Femur (tissue), 1 donor: ENCODE measurements at places on chromosomes 13 and 19.

- DNase-seq: no peak
These were observed 498.7 kb downstream of the DACH1 start for GRCh38 chr13:71368336-71368735.

DNA sequence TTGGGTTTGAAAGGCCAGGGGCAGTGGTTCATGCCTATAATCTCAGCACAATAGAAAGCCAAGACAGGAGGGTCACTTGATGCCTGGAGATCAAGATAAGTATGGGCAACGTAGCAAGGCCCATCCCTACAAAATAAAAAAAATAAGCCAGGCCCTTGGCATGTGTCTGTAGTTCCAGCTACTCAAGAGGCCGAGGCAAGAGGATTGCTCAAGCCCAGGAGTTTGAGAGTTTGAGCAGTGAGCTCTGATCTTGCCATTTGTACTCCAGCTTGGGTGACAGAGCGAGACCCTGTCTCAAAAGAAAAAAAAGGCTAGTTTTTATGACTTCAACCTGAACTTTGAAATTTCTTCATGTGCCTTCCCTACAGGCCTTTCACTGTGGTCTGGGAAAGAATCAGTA lies 5.2 kb upstream of the ZNF480 start:
- no peak for DNase-seq

DNA sequence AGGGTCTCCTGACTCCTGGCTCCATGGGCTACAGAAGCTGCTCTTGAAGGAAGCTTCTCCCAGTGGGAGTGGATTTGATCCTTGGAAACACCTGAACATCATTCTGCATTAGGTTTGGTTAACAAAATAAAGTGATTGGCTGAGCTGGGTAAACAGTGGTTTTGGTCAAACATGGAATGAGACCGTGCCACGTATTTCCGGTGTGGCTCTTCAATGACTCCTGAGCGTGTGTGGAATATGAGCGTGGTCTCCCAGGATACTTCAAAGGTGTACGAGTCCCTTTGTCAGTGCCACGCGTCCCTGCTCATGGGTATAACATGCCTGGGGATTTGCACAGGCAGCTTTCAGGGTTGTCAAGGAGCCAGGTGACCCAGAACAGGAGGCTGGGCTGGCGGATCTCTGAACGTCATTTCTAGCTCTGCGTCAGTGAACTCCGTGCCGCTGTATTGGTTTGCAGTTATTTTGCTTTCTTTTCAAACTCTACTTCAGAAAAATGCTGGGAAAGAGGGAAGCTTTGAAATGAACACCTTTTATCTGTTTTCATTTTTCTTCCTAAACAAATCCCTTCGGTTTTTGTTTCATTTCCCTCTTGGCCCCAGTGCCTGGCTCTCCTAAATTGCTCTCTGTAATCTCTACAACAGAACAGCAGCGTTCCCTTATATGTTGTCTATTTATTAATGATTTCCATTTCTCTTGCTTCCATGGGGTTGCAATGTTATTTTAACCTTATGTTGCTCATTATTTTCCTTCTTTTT lies 26.3 kb upstream of the GJB6 start:
- DNase-seq: no peak

DNA sequence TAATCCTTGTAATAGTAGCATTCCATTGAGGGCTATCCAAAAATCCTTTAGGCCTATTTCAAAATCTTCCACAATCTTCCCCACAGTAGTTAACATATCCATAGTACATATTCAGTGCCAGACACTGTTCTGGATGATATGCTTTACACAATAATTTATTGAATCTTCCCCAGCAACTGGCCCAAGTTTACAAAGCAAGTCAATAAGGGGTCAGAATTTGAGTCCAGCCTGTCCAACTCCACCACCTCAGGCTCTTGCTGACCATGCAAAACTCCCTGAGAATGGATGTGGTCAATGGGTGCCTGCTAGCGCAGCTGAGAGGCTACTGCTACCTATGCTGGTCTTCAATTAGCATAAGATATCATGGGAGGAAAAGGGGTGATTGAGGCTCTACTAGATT lies 529.6 kb downstream of the FGF9 start:
- DNase-seq: no peak

DNA sequence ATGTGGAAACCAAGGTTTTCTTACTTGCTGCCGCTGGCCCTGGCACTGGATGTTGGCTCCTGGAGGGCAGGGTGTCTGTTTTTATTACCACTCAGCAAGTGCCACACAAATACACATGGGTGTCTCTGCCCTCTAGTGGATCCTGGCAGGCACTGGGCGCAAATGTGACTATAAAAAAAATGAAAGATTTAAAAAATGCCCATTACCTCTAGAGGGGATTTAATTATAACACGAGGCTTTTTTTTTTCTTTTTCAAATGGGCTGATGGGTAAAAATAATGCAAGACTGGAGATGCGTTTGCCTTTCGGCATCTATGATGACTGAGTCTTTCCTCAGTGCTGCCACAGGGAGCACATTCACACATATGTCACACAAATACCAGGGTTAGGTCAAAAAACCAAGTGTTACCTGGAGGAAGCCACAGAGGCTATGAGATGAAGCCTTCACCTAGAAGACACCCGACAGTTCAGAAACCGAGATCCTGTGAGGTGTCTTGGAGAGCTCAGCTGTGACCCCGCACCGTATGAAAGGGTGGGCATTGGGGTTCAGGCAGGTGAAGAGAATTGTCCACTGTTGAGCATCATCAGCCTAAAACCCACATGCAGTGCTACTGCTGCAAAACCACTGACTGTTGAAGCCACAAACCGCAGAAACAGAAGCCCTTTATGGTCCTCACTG lies 25.7 kb downstream of the CHAMP1 start:
- peak; percentile 33 for DNase-seq

- no peak for DNase-seq
These were observed 576.7 kb downstream of the DIAPH3 start for GRCh38 chr13:59587030-59587429.

DNA sequence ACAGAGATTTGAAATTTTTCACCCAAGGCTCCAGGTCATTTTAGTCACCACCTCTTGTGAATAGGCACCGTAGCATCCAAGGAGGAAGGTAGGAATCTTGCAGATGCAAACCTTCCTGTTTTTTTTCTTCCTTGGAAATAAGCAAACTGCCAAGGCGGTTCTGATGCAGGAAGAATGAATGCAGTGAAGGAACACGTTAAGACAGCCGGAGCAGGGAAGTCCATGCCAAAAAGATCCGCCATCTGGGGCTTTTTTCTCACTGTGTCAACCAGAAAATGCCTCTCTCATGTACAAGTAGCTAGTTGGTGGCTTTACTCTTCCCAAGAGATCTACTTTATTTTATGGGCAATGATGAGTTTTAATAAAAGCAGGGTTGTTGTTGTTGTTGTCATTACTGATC lies 142.4 kb downstream of the ZIC5 start:
- DNase-seq: no peak

DNA sequence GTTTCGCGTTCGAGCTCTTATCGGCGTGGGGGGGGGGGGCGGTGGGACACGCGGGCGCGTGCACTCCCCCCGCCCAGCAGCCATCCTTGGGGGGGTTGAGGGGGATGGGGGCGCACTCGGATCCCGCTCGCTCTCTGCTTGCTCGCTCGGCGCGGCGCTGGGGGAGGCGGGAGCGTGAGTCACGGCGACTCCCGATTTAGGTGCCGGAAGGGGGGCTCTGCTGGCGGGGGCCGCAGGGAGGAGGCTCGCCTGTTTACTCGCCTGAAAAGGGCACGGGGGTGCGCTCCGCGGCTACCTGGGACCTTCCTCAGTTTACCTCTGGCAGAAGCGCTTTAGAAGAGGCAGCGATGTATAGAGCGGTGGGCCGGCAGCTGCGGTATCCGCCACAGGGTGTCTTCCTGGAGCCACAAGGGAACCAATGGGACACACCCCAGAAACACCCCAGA lies 1.1 kb upstream of the PDE4A start:
- DNase-seq: no peak

- DNase-seq: peak; percentile 91
These were observed 314.2 kb downstream of the DLEU7 start for GRCh38 chr13:50529154-50529882.

DNA sequence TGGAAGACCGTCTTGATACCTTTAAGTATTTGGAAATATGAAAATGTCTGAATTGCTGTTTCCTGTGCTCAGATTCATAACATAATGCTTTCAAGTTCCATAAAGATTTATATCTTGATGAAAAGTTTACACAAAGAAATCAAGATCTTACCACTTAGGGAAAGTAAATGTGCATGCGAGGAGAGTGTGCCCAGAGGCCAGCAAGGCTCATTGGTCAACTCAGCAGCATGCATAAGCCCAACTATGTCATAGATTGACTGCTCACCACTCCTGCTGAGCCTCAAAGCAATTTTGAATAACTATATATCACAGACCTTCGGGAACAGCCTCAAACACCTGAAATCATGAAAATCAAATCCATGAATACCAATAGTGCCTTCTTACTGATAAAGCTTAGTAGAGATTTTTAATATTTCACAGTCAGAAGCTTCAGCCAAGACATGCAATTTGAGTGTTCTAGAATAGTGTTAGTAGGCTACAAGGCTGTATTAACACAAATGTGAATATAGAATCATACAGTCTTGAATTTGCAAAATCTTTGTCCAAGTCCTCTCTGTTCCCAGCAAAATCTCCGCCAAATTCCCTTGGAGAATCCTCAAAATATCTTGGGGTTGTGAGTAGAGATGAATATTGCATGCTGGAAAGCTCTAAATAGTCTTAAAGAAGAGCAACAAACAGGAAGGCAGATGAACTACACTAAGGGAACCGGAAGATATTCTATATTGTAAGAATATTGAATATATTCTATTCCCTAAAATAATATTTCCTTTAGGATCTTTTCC lies 124.1 kb downstream of the DCLK1 start:
- DNase-seq: no peak

GRCh38 chr19:17686592-17687024 lies 1.5 kb downstream of the UNC13A start:
- peak; percentile 36 for DNase-seq

DNA sequence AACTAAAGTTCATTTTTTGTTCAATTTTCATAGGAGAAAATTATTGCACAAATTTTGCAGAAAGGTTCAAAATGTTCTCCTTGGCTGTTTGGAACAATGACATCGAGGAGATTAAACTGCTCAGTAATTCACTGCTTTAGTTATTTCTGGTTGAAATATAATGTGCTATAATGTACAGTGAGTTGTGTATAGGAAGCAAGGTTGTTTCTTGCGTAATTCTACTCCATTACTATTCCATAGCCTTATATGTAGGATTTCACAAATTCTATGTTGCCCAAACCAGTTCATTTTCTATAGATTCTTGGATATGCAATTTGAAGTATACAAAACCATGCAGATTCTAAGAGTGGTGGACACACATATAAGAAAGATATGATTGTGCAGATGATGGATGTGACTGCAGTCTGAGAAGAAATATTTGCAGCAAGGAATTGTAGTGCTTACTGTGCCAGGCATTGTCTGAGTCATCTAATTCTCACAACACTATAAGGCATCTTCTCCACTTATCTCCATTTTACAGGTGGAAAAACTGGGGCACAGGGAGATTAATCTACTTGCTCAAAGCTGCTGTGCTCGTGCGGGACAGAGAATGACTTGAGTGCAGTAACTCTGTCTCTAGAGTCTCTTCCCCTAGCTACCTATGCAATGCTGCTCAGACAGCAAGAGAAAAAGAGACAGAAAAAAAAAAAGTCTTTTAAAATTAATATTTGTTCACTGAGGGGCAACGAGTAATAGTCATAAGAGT lies 515.5 kb downstream of the MYO16 start:
- no peak for DNase-seq

DNA sequence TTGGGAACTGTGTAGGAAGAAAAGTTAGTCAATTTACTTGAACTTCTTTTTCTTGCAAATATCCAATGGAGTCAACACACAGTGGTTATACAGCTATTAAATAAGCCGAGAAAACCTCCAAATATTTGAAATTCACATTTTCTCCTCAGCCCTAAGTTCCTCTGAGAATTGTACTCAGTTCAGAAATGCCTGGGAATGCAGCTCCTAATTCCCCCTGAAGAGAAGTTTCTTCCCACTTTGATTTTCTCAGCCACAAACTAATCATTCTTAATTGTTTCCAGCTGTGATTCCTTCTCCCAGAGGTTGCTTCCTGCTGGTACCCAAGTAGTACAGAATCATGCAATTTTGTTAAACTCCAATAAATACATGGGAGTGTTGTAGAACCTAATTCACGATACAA lies 246.1 kb upstream of the MIR17HG start:
- no peak for DNase-seq

GRCh38 chr19:15396436-15396835 lies 16.8 kb upstream of the AKAP8 start:
- DNase-seq: no peak

- no peak for DNase-seq
These were observed 13.6 kb upstream of the DACT3 start for GRCh38 chr19:46674416-46675178.

- no peak for DNase-seq
These were observed 202.1 kb upstream of the GPR12 start for GRCh38 chr13:26962671-26963070.

DNA sequence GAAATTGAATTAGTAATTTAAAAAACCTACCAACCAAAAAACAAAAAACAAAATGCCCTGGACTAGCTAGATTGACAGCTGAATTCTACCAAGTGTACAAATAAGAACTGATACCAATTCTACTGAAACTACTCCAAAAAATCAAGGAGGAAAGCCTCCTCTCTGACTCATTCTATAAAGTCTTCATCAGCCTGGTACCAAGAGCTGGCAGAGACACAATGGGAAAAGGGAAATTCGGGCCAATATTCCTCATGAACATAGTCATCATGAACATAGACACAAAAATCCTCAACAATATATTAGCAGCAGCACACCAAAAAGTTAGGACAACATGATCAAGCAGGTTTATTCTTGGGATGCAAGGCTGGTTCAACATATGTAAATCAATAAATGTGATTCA lies 2667.7 kb upstream of the PCDH20 start:
- no peak for DNase-seq

DNA sequence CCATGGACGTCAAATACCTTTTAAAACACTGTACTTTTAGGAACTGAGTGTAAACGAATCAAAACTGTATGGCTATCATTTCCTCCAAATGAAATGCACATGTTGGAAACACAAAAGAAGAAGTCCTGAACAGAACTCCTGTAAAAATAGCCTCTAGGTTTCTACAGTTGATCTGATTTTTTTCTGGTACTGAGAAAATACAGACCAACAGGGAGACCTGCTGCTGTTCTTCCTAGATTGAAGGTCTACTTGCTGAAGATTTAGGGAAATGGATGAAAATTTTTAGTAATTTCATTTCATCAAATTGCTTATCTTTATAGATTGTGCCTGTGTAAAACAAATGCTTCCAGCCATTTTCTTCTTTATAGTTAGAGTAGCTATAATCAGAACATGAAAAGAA lies 520.4 kb downstream of the SLITRK6 start:
- no peak for DNase-seq

DNA sequence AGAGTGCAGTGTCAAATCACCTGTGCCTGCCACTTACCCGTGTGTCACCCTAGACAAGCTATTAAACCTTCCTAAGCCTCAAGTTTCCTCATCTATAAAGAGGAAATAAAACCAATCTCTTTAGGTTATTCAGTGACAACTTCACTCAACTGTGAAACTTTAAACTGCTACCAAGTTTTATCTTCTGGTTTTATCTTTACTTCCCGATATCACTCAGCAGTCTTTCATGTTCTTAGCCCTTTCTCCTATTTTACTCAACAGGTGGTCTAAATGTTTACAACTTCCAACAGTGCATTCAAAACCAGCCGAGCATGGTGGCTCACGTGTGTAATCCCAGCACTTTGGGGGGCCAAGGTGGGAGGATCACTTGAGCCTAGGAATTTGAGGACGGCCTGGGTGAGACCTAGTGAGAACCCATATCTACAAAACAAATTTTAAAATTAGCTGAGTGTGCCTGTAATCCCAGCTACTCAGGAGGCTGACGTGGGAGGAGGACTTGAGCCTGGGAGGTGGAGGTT lies 59.6 kb downstream of the GPALPP1 start:
- DNase-seq: no peak

GRCh38 chr19:6059988-6060599 lies 50.2 kb downstream of the RFX2 start:
- peak; percentile 13 for DNase-seq
